ENCODE measurements at places on chromosomes 6 and 20. TPM values are rescaled to one million over a fixed set of nuclear protein-coding genes. Genes with fewer than 3 reads are reported as not detected.
A peak's percentile ranks its signal among the peaks of the same experiment; 100 is the strongest.

GRCh38 chr6:137518386-137518983 lies 24.3 kb upstream of the OLIG3 start:
- no peak for DNase-seq

DNA sequence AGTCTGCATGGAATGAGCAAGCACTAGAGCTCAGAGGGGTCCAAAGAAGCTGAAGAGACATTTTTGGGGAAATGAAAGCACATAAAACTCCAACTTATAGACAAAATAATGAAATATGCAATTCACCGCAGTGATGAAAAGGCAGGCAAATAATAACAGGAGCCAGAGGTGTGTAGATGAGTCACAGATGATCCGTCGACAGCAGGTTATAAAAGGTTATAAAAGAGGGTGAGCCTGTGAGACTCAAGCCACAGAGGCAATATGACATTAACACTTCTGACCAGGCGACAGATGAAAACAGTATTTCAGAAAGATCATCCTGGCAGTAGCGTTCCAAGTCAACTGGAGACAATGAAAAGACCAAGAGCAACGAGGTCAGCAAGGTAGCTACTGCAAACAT lies 35.8 kb upstream of the ANKRD60 start:
- no peak for DNase-seq

The HLA-DRB5 gene
- total RNA-seq: not detected

The TNNC2 gene
- not detected for total RNA-seq

- DNase-seq: no peak
Measured at GRCh38 chr6:36912030-36912454, 26.3 kb downstream of the C6orf89 start.

GRCh38 chr20:34705397-34706301 lies 1.5 kb downstream of the TP53INP2 start:
- DNase-seq: peak; percentile 45

DNA sequence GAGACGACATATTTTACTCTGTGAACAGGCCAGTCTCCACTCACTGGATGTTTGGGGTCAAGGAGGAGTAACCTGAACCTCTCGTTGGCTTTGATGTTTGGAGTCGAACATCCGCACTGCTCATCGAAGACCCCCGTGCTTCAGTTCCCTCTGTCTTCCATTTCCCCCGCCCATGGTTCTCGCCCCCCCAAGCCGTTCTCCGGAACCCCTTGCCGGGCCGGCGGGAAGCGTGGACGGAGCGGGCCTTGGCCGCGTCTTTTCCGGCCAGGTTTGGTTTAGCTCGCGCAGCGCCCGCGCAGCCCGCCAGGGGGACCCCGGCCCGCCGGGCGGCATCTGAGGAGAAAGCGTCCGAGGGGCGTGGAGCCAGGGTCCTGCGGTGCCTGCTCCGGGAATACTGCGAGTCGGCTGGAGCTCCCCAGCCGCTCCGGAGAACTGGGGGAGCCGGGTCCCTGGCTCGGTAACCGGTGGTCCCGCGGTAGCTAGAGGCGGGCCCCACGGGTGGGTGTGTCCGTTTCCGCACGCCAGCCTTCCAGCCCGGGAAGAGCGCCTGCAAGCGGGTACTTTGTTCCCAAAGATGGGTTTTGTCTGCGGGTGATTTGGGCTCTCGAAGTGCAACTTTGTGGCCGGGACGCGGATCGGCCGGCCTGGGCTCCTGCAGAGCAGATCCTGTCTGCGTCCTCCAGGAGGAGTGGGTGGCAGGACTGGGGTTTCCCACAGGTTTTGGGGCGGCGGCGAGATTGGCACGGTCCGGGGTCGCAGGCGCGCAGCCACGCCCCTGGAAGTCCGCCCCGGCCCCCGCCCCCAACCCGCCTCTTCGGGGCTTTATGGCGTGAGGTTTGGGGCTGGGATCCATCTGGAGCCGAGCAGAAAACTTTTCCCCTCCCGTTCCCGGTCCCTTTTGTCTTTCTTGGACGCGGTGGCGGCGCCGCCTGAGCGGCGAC lies at the start of gene TMEM200A:
TSS of gene TMEM200A (plus strand) at position 852 of the 941 bp plus-strand sequence. CDS start 74,406 bp downstream, outside the sequence.
- peak; percentile 78 for DNase-seq

The PCK1 gene
- not detected for total RNA-seq

DNA sequence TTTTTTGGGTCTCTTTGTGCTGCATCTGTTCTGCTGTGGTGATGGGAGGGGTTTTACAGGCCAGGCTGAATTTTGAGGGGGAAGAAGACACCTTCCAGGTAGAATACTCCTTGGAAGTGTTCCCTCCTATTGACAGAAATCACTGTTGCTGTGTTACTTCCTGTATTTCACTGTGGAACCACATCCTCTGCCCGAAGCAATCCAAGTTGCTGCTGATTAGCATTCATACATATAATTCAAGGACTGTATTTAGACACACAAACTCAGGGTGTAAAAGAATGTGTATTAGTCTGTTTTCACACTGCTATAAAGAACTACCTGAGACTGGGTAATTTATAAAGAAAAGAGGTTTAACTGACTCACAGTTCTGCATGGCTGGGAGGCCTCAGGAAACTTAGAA lies 50.6 kb upstream of the TMEM244 start:
- DNase-seq: no peak

DNA sequence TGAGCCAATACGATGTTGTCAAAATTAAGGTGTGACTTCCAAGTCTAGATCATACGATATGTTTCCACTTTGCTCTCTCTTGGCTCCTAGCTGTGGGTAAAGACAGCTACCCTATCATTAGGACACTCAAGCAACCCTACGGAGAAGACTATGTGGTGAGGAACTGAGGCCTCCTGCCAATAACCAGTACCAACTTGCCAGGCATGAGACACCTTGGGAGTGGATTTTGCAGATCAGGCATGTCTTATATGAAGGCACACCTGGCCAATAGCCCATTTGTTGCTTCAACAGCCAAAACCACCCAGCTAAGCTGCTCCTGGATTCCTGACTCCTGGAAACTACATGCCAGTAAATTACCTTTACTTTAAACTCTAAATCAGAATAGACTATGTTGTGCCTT lies 863.4 kb downstream of the DHX35 start:
- DNase-seq: no peak

The COX4I2 gene
- total RNA-seq: not detected

DNA sequence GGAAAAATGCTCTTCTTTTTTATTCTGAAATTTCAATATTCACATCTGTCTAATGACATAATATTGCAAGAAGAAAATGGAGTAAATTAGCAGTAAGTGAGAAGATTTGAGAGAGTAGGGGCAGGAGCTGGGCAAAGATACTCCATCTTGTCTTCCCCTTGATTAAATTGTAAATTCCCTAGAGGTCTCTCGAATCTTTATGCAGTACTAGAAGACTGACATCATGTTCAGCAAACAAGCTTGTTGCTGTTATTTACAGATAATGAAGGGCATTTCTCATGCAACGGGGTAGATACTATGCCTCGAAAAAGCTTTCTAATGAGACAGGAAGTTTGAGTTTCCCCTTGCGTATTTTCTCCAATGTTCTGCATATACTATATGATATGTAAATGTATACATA lies 306.9 kb upstream of the PTCHD4 start:
- no peak for DNase-seq

The RWDD2A gene
- total RNA-seq: 1.7 TPM

The SLC26A8 gene
- total RNA-seq: 0.26 TPM

The BMP6 gene
- 4.0 TPM for total RNA-seq

The FKBP1A gene
- total RNA-seq: 419 TPM

The LTB gene
- not detected for total RNA-seq

- no peak for DNase-seq
Measured at GRCh38 chr20:50298554-50299324, 108.1 kb downstream of the CEBPB start.

The CCN6 gene
- not detected for total RNA-seq

DNA sequence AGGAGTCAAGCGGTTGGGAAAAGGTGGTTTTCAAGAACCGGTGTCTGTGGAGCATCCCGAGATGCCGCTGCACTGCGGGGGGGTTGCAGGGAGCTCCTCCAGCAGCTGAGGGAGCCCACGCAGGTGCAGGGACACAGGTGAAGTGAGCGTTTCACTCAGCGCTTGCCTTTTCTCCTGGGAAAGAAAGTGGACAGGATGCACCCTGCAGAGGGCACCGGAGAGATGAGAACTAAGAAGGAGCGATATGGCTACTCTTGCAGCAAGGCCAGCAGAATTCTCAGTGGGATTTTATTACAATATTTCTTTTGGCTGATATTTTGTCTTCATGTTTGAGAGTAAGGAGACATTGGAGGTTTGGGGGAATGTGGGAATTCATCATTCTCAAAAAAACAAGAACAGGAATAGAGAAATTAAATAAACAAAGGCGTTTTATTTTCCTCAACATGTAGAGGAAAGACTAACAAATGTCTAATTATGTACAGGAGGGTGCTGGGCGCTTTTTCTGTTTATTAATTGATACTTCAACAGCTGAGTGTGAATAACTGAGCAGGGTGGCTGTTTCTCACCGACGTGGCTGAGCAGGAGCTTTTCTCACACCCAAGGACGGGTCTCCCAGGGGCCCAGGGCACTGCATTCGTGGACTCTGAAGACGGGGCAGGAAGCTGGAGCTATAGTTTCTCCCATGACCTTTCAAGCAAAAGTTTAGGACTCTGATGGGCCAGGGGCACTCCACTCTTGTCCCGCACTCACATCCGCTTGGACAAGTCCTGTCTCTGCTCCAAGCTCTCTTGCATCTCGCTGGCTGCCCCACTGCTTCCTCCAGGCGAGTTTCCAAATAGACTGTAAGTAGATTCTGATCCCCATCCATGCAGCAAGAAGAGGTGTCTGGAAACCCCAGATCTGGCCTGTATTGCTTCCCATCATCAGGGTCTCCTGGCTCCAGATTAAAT lies 176.1 kb downstream of the SMOC2 start:
- no peak for DNase-seq

DNA sequence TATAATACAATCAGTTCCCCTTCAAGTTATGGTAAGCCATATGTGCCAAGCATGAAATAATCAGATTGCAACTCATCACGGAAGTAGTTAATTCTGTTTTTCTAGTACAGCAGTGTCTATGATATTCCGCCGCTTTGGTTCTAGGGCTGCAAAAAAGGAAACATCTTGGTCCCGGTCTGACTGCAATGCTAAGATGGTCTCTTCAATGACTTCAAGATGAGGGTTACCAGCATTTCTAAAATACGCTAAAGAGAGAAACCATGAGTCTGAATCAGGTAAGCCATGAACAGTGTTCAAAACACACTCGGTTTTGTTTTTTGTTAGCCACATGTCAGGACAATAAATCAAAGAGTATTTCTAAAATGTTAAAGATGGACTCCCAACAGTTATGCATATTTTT lies 3.2 kb upstream of the ANKRD60 start:
- DNase-seq: no peak

The OLIG3 gene
- total RNA-seq: not detected

DNA sequence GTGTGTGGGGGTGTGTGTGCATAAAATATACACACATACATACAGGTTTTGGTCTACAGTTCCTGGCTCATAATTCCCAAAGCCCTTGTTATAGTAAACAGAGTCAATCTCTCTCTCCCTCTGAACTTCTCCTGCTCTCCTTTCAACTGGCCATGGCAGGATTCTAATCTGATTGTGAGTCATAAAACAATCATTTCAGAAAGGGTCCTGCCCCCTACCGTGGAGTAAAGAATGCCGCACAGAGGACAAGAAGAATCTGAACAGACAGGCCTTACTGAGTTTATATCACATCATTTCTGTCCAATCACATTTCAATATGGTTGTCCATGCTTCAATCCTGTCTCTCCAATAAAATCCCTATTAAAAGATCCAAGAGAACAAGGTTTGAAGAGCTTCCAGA lies 416.9 kb downstream of the FRK start:
- DNase-seq: peak; percentile 41

DNA sequence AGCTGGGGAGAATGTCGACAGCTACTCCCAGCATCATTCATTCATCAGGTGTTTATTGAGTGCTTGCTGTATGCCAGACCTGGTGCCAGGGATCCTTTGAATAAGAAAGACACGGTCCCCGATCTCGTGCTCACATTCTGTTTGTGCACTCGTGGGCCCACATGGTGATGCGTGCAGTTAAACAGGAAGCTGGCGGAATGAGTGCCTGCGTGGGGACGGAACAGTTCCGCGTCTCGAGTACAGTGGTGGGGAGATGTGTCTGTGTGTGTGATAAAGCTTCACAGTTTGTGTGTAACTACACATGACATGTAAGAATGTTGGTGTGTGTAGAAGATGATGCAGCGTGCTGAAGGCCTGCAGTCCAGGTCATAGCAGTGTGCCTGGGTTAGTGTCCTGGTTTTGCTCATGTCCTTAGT lies 6.5 kb downstream of the RBM38 start:
- DNase-seq: no peak

GRCh38 chr6:28135393-28135792 lies 6.3 kb upstream of the ZKSCAN8 start:
- no peak for DNase-seq

DNA sequence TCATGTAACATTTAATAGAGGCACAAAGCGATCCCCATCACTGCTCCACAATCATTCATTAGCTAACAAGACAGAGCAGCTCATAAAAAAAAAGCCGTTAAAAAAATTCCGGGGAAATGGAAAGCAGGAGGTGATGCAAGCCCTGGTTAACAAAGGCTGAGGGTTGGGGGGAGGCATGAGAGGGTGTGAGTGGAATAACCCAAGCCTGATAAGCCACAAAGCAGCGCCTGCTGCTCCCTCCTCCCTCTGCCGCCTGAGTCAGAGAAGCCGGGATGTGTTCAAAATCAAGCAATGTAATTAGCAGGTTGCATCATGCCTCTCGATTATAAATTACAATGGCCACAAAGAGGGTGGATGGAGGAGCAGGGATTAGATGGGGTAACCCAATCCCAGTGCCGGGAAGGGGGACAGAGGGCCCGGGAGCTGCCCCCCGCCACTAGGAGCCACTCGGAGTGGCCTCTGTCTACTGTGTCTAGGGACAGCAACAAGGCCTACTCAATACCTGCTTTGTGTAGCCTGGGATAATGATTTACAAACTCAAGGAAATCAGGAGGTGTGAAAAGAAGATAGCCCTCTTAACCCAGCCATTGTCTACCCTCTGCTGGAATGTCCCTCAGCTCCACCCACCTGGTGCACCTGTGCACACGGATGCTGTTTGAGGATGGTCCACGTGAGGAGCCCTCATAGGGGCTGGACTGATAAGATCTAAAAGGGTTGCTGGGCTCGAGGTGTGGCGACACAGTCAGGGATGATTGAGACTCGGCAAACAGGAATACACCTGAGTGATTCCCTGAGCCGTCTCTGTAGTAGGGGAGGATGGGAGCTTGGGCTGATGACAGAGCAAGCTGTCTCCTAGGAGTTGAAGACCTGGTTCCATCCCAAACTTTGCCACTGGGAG lies 156.9 kb downstream of the VEGFA start:
- DNase-seq: peak; percentile 89

- no peak for DNase-seq
Measured at GRCh38 chr20:8780915-8781314, 288.0 kb upstream of the PLCB4 start.

DNA sequence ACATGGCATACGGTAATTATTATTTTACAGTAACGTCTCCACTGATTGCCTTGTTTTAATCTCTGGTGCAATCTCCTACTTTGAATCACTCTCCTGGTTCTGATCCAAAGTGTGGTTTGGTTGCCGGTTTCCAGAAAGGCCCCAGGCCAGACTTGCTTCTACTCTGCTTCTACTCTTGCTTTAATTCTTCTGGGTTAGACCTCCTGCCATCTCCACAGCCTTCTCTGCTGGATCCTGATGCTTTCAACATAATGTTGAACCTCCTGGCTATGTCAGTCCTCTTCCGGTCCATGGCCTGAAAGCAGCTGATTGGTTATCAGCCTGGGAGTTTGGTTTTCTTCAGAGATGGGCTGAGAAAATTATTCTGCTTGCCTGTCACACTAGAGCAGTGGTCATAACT lies 266.5 kb upstream of the RIMS1 start:
- DNase-seq: no peak

- peak; percentile 38 for DNase-seq
Measured at GRCh38 chr20:45998337-45998736, 10.4 kb upstream of the MMP9 start.

The ZSCAN23 gene
- 0.84 TPM for total RNA-seq
